ENCODE measurements at places on chromosomes 11 and 22. TPM values are rescaled to one million over a fixed set of nuclear protein-coding genes. Genes with fewer than 3 reads are reported as not detected.

DNA sequence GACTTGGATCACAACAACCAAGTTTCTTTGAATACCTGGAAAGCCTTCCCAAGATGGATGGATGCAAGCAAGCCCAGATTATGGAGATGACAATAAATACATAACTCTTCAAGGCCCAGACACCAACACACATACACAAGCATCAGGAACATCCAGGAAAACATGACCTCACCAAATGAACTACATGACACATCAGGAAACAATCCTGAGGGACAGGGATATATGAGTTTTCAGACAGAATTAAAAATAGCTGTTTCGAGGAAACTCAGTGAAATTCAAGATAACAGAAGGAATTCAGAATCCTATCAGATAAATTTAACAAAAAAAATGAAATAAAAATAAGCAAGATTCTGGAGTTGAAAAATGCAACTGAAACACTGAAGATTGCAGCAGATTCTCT, 659.4 kb downstream of the METTL15 start:
- no peak for DNase-seq

DNA sequence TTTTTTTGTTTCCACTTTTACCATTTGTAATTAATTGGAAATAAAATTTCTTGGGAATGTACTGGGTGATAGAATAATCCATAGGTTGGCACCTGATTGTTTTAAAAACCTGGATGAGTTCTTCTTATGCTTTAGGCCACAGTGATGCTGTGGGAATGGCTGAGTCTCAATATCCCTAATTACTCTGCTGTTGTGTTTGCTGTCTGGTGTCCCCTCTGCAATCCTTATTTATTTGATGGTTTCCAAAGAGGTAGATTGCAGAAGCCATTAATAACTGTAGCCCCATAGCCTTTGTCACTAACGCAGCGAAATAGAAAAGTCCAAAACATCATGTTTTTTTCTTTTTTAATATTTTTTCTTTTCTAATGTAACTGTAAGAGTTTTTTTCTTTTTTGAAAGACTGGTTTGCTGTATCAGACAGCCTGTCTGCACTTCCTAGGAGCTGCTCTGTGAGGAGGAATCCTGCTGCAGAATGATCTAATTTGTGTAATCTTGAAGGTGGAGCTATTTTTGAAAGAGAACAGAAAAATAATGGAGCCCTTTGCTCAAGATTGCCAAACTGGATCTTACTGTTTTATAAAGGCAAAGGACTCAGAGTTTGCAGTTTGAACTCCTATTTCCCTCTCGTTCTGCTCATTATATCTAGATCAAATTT, 14.9 kb downstream of the PACS1 start:
- DNase-seq, result no peak

- no peak for DNase-seq
Measured at GRCh38 chr11:7899418-7899817, 31.6 kb downstream of the OR10A6 start.

DNA sequence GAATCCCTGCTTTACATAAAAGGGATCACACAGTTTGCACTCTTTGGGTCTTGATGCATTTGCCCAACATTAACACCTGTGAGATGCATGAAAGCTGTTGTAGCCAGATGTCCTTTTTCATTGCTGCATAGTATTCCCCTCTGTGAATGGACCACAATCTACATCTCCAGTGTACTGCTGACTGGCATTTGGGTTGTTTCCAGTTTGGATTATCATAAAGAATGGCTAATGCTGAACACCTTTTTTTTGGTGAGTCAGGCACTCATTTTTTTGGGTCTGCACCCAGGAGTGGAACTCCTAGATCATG, 58.3 kb downstream of the PHF21B start:
- DNase-seq, result no peak

DNA sequence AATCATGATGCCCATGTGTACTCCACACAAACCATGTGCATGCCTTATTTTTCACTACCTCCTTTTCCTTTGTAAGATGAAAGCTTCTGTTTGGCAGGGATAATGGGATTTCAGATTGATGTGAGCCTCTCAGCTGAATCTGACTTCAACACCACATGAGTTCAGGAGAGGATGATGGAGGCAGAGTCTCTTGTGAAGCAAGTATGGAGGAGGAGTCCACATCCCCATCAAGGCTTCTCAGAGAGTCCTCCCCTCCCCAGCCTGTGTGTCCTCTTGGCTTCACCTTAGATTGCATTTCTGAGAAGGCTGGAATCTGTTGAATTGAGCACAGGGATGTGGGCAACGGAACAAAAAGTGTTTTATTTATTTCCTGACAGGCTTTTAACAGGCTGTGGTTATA, 370.4 kb downstream of the FAT3 start:
- no peak for DNase-seq

GRCh38 chr22:31912407-31912743, 32.0 kb upstream of the YWHAH start:
- DNase-seq, result no peak

DNA sequence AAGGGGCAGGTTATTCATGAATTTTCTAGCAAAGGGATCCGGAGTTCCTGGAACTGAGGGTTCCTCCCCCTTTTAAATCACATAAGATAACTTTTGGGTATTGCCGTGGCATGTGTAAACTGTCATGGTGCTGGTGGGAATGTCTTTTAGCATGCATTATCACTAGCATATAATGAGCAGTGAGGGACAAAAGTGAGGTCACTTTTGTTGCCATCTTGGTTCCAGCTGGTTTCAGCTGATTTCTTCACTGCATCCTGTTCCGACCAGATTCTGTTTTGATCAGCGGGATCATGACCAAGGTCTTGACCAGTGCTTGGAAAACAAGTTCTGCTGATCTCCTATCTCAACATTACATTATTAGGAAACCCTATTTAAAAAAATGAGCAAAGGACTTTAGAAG, 7.4 kb downstream of the MIF start:
- no peak for DNase-seq

DNA sequence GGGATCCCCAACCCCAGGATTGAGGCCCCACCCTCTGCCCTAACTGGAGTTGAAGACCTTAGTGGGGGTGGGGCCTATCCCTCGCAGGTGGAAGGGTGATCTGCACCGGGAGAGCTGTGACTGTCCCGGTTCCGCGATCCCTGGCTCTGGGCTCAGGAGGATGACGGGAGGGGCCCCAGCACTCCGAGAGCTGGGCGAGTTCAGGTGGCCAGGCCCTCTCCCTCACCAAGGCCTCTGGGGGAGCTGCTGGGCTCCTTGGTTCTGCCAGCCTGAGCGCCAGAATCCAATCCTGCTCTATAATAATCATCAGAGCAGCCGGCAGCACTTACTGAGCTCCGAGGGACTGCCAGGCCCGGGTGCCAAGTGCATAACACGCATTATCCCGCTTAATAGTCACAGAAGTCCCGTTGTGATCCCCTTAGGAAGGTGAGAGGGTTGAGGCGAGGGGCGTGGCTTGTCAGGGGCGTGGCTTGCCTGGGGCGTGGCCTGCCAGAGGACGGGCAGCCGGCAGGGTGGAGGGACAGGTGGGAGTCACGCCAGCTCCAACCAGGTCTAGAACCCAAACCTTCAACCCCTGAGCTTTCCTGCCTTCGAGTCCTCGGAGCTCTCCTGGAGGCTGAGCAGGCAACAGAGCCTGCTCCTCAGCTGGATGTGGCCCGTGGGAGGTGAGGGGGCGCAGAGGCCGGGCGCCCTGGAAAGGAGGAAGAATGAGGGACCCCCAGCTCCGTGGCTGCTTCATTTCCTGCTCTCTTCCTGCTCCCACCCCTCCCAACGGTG, 7.3 kb upstream of the SYT7 start:
- DNase-seq, result peak; percentile 80

DNA sequence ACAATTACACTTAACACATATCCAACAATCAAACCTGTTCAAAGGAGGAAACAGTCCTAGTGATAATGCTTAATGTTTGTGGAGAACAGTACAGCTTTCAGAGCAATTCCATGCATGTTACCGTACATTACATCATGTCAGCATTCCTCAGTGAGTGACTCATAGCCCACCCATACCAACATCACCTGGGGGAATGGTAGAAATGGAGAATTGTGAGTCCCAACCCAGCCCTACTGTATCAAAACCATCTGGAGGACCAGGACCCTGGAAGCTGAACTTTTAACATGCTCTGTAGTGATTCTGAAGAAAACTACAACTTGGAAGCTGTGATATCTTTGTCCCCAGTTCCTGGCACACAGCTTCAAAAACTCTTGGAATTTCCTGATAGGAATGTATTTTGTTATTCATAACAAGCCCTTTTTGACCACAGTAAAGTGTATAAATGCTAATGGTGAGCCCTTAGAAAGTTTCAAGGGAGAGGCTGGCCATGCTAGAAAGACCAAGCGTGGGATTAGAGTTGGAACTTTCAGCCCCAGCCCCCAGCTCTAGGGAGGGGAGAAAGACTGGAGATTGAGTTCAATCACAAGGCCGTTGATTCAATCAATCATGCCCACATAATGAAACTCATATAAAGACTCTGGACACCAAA, 301.1 kb downstream of the BUD13 start:
- DNase-seq, result no peak

DNA sequence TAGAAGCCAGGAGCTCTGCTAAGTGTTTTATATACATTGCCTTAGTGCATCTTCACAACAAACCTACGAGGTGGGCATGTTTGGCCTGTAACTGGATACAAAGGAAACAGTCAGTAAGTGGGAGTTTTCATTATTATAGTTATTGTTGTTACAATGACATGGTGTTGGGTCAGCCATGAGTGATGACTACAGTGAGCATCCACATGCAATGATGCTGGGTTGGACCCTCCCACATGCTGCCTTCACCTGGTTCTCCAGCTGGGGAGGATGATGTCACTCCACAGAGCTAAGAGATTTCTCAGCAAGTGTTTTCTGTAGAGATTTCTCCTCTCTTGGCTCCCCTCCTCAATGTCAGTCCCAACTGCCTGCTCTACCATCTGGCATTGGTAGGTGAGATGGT, 59.3 kb downstream of the EHF start:
- no peak for DNase-seq

GRCh38 chr11:113410414-113411135, 23.0 kb downstream of the ANKK1 start:
- DNase-seq, result no peak

DNA sequence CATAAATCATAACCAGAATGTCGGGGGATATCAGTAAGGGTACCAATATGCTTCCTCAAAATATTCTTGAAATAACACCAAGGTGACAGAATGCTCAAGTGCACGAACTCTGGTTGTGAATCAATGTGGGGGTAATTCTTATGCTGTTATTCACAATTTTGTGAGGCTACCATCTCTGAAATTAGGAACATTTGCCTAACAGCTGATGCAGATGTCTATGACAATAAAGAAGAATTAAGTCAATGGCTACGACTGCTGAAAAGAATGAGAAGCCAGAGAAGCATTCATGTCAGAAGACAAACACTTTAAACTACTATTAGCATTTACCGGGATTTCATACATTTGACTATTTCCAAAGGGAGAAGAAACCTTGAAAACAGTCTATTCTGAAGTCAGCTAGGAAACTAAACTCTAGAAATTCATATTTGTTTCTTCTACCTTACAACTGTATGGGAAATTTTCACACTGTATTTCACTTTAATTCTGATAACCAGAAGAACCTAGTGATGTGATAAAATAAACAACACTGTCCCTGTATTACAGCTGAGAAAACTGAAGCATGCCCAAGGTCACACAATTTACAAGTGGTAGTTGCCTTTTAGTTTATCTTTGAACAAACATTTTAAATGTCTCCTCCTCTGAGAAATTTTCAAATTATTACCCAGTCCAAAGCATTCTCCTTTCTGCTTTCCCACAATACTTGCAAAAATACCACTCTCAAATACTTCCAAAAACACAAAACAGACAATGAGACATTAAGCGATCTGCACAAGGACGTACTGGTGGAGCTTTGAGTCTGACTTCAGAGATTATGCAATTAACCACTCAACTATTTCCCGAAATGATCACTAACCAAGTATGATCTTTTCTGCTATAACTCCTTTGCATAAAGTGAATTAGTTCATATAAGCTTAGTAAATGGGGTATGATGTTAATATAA, 18.0 kb upstream of the ARHGAP32 start:
- DNase-seq, result no peak

DNA sequence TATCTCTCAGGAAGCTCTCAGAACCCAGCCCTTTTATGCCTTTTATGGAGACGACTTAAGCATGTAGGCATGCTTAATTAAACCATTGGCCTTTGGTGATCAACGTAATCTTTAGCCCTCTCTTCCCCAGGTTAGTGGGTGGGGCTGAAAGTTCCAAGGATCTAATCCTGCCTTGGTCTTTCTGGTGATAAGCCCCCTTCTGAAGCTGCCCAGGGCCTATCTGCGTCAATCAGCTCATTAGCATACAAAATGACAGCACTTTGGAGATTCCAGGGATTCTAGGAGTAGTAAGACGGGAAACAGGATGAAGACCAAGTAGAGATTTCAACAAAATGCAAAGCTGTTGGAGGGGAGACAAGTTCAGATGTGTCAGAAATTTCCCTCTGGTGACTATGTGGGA, 3.1 kb downstream of the FAM118A start:
- DNase-seq, result no peak

- DNase-seq, result no peak
Measured at GRCh38 chr22:22032906-22033802, 50.6 kb upstream of the TOP3B start.

GRCh38 chr22:50326225-50326955, 422 bp downstream of the DENND6B start:
- no peak for DNase-seq

DNA sequence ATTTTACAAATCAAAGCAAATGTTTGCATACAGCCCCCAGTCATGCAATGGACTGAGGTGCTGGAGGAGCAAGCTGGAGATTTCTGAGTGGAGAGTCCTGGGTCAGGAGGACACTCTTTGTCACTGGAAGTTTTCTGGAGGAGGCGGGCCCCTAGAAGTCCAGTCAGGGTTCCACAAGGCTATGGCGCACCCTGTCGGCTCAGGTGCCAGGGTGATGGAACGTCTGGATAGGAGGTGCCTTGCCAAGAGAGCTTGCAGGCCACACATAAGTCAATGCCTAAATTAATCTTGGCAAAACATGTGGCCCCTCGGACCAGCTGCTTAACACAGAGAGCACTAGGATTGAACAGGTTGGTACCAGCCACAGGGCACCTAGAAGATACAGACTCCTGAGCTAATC, 174.7 kb upstream of the CADM1 start:
- DNase-seq, result peak; percentile 50

GRCh38 chr11:69976794-69977193, 101.3 kb upstream of the ANO1 start:
- DNase-seq, result no peak

The OR8D4 gene
- not detected for total RNA-seq

The CDON gene
- 12.3 TPM for total RNA-seq

The RASD2 gene
- 9.4 TPM for total RNA-seq

The GLYATL1 gene
- total RNA-seq, result not detected

The NRXN2 gene
- total RNA-seq, result 0.86 TPM

The VPREB1 gene
- not detected for total RNA-seq

The SUSD2 gene
- total RNA-seq, result 2.6 TPM

The TBRG1 gene
- total RNA-seq, result 18.2 TPM

The RAPSN gene
- 6.7 TPM for total RNA-seq

The OR2AT4 gene
- total RNA-seq, result not detected

The MAP6 gene
- 4.9 TPM for total RNA-seq

The DEFB131B gene
- not detected for total RNA-seq
